ENCODE measurements at places on chromosomes 5 and 9.

- DNase-seq, result no peak
These were observed 32.4 kb downstream of the NNT start for GRCh38 chr5:43635374-43635773.

DNA sequence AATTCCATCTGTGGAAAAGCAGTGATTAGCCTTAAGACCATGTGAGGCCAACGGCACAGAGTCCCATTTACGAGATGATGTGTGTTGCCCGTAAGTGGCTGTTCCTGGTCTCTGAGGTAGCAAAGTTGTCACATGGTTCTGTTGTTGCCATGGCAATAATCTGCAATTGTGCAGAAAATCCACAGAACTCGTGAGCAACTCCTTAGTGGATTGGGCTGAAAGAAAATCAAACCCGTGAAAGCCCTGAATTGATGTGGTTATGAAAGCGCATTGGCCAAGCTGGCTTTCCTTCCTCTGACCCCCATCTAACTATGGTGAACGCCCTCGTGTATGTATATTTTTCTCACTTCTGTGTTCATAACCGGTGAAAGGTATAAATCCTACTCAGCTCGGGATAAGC, 614.7 kb downstream of the EBF1 start:
- DNase-seq, result no peak

- no peak for DNase-seq
These were observed 3.1 kb upstream of the ZCCHC10 start for GRCh38 chr5:133029416-133029815.

GRCh38 chr5:170641589-170642031, 137.8 kb downstream of the KCNIP1 start:
- DNase-seq, result no peak

GRCh38 chr9:107018861-107019545, 156.0 kb downstream of the ZNF462 start:
- DNase-seq, result no peak

GRCh38 chr9:120877276-120878034, 467 bp upstream of the PHF19 start:
- DNase-seq, result peak; percentile 83

DNA sequence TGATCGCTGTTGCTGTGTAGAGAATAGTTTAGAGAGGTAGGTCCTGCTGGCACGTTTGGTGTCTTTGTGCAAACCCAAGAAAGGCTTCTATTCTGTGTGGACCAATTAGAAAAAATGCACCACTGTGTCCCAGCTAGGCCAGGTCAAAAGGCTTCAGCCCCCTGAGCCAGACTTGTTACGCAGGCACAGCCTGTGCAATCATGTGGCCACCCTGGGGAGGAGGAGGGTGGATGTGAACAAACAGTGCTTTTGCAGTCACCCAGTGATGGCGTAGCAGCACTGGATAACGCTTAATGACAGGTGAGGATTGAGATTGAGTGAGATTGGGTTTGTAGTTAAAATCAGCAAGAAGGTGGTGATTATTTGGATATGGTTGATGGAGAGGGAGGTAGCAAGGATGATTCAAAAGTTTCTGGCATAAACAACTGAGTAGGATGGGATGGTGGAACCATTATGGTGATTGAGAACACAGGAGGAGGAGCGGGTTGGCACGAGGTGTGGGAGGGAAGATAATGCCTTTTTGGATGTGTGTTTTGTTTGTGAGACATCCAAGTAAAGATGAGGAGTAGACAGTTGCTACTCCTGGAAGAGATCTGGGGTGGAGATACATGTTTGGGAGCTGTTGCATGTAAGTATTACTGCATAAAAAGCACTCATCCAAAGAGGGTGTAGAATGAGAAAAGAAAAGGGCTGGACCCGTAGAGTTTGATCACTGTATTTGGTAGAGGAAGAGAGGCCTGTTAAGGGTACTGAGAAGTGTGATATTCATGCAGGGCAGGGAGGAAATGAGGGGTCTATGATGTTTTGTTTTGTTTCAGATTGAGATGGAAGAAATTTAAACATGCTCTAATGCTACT, 6.7 kb downstream of the GCNT1 start:
- DNase-seq, result no peak

DNA sequence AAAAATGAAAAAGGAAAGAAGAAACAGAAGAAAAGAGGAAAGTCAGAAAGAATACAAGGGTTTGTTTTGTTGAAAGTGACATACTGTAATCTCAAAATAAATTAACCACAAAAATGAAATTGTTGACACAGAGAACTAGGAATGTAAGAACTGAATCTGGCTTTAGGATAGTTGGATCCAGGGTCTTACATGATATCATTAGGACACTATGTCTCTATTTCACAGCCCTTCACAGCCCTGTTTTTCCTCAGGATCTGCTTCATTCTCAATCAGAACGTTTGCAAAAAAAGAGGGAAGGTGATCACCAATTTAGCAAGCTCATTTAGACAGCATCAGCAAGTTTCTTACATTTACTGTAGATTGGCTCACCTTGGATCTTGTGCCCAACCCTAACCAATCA, 188.5 kb upstream of the NREP start:
- no peak for DNase-seq

- DNase-seq, result peak; percentile 10
These were observed 62.3 kb upstream of the CDK5RAP2 start for GRCh38 chr9:120642129-120642770.

DNA sequence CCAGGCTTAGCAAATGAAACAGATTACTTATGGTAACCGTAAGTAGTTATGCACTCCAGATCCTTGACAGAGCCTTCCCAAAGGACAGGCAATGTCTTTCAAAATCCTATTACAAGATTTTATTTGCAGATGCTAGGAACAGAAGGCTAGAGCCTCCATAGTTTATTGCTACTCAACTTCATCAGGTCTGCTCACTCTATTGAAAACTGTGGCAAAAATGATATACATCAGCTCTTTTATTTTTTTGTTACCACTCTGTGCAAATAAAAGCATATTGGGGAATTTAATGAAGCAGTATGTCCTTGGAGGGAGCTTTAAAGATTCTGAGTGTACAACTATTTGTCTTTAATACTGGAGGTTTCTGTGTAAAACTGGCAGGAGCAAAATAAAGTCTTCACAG, 46.5 kb downstream of the SLC44A1 start:
- no peak for DNase-seq

DNA sequence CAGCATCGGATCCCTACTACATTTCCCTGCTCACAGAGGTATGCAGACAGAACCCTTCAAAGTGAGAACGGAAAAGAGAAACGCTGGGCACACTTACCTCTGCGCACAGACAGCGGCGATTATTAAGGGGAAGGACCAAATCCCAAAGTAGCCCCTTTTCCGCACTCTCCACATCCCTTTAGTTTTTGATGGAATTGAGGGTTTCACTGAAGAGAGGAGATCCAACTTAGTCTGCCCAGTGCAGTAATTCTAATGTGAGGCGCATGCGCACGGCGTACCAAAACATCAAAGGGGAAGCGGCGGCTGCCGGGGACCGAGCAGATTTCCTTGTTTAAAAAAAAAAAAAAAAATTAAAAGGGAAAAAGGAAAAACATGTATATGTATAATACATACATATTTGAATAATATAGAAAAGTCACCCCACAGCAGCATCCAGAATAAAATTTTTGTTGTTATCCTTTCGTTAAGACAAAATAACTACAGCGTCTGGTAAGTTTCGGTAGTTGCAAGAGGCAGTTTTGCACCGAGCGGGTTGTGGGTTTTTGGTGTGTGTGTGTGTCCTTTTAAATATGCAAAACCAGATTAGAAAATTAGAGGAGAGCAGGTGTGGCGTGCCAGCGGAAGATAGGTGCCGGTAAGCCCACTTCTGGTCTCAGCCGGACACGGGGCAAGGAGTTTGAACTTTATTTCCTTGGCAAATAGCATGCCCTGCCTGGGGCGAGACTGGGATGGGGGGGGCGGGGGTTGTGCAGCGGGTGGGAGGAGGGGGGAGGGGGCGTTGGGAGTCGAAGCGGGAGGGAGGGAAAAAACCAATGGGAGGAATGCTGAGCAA, at the start of gene GABRB2:
Gene GABRB2, minus strand, starts transcription at position 256 of the 832 bp plus-strand sequence. Its CDS starts 82 bp downstream, at position 174.
- DNase-seq, result peak; percentile 48

- DNase-seq, result no peak
These were observed 58.1 kb downstream of the EBF1 start for GRCh38 chr5:159041444-159042198.

- no peak for DNase-seq
These were observed 8.2 kb downstream of the GALNT10 start for GRCh38 chr5:154198611-154199230.

DNA sequence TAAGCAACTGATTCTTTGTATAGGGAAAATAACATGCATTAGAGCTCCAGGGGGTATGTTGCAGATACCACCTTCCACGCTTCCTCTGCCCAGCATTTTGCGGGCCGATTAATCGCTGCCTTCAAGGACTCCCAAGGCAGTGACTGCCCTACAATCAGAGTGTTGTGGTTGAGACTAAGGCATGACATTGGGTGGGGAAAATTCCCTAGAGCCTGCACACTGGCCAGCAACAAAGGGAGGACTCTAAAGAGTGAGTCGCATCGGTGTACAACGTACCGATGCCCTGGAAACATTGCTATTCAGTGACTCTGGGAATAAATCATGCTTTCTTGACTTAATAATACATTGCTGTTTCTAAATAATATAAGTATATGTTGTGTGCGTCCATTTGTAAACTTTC, 119.7 kb downstream of the ZNF462 start:
- DNase-seq, result no peak

- no peak for DNase-seq
These were observed 72.2 kb upstream of the ADAMTS19 start for GRCh38 chr5:129387944-129388343.

- DNase-seq, result no peak
These were observed 316.8 kb downstream of the MLLT3 start for GRCh38 chr9:20305452-20305851.

DNA sequence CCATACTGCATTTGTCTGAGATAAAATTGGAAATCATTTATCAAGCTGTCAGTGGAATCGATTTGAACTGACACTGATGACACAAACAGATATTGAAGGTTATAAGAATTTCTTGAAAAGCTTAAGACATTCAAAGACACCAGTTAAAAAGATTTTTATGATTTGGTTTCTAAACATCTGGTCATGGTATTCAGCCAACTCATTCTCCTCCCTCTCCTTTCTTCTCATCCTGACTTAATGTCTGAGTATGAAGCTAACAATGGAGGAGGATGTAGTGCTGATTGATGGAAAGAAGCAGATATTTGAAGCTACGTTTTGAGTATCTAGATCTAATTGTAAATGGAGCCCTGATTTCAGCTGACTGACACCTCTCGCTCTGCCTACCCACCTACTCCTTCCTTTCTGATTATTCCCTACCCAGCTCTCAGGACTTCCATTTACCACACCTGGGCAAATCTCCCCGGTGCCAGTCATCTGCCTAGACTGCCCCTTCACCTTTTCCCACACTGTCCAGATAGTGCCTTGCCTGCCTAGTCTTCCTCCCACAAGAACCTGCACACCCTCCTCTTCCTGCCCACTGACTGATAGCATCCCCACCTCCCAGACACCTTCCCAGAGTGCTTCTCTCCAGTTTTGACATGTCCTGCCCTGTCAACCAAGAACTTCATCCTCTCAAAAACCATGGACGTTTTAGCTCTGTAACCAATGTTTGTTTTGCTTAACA, 20.7 kb upstream of the LIFR start:
- no peak for DNase-seq

- no peak for DNase-seq
These were observed 37.3 kb upstream of the FYB1 start for GRCh38 chr5:39256477-39257235.

DNA sequence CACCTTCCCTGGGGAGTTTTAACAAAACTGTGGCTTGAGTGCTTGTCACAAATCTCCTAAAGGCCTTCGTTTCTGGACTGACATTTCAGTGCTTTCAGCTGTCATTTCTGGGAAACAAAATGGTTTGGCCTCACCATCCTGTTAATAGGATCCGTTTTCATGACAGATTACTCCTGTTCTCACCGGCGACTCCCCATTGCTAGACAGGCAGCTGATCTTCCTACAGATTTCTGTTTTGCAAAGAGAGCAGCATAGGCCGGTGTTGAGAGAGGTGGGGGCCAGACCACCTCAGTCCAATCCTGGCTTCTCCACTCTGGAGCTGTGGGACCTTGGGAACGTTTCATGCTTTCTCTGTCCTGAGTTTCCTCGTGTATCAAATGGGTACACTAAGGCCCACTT, 75.5 kb upstream of the OTULINL start:
- DNase-seq, result no peak

DNA sequence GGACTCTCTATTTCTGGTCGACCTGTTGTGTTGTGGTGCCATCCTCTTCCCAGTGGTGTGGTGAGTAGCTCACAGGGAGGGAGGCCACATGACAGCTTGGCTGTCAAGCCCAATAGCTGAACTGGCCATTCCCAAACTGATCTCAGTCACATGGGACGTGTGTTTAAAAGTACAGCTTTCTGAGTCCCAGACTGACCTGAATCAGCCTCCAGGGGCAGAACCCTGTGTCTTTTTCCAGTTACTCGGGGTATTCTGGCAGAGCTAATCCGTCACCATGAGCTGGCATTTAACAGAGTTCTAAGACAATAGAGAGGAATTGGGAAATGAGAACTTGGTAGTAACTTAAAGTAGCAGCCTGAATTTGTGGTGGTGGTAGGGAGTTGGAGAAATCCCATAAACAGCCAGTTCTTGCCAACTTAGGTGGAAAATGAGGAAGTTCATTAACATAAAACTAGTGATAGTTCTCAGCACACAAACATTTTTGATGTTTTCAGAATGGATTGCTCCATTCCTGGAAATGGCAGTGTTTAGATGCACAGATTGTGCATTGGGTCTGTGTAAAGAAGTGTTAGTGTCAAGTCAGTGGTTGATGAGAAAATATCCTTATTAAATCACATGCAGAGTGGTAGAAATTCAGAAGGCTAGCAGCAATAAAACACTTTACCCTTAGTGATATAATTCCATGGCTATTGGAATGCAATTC, 50.9 kb downstream of the GPR107 start:
- DNase-seq, result no peak

DNA sequence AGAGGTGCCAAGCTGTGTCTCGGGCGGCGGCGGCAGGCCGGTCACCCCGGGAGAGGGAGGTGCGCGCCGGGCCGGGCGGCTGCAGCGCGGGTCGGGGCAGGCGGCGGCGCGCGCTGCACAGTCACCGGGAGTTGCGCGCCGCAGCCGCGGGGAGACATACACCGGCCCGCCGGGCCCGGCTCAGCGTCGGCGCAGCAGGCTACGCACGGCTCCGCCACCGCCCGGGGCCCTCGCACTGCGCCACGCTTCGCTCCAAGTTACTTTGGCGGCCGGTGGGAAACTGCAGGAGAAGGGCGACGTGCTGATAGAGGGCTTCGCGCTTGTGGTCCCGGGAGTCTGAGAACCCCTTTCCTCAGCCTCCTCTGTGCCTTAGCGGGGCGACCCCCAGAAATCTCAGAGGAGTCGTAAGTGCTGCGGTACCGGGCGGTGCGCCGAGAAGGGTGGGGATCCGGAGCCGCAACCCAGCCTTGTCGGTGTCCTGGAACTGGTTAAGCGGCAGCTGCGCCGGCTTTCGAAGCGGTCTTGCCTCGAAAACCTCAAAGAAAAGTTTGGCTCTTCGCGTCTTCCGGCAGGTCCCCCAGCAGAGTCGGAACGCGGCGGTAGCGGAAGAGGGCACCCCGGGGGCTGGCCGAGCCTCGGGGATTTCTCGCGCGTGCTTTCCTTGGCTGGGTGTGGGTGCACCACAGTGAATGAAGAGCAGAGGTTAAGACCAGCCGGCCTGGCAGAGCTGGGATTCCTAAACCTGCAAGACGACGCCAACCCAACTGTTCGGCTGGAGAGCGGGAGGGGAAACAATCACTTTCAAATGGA, at the start of gene EFNA5:
Gene EFNA5, minus strand, starts transcription at position 6 of the 810 bp plus-strand sequence.
- peak; percentile 77 for DNase-seq

Measured in A673 (cell line).